Esophagus muscularis mucosa (tissue), 4 donors: ENCODE measurements at places on chromosomes 16 and 17. TPM values are rescaled to one million over a fixed set of nuclear protein-coding genes. Genes with fewer than 3 reads are reported as not detected.

The TEDC2 gene
- total RNA-seq = not detected

The CTRB1 gene
- not detected for total RNA-seq

The KRT33B gene
- not detected for total RNA-seq

The ZACN gene
- total RNA-seq = not detected

The BTBD17 gene
- not detected for total RNA-seq

The GUCY2D gene
- total RNA-seq = not detected

The IL34 gene
- total RNA-seq = 1.7 TPM

The UTS2R gene
- not detected for total RNA-seq
